ENCODE measurements at places on chromosomes 4 and X.

DNA sequence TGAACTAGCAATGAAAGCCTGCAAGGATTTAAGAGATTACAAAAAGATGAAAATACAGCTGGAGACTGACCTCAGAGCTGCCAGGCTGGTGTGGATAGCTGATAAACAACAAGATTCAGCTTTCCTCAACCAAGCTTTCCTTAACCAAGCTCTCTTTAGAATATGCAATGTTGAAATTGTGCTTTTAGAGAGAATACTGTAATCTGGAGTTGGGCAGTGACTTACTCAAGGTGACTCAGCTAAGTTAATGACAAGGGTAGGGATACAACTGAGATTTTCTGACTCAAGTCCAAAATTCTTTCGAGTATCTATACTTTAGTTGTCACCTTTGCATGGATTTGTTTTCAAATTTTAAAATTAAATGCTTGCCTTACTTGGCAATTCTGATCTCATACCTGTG lies 98.0 kb downstream of the AMMECR1 start:
- no peaks in the 10 kb centered on the region for H3K27me3 ChIP-seq
- no peak overlapping the region for H3K27ac ChIP-seq
- H3K4me1 ChIP-seq: peaks cover 7% of the 10 kb centered on the region
- no peak overlapping the region for H3K4me3 ChIP-seq
- no peaks in the 10 kb centered on the region for H3K36me3 ChIP-seq

DNA sequence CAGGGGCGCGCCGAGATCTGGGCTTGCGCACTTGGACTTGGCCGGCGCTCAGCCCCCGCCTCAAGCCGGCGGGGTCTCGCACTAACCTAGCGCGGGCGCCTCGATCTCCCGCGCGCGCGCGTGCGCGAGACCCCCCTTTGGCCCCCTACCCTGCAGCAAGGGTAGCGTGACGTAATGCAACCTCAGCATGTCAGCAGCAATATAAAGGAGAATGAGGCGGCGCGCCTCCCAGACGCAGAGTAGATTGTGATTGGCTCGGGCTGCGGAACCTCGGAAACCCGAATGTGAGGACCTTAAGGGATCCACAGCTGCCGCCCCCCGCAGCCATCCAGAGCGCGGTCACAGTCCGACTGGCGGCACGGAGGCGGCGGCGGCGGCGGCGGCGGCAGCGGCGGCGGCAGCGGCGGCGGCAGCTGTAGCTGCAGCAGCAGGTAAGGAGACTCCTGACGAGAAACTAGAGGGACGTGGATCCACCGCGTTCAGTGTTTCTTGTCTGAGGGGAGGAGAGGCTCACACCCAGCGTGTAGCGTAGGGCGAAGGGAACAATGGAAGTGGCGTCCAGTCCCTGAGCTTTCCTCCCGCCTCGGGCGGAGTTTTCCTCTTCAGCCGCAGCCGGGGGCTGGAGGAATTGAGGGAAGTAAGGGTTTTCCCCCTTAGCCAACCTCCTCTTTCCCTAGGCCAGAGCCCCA lies at the start of the genes SATL1 and ZNF711:
SATL1 (minus strand) TSS at position 19 of the 689 bp plus-strand sequence. CDS start 134,811 bp downstream, outside the sequence.
ZNF711 (plus strand) TSS at position 231 of the 689 bp plus-strand sequence. CDS start 3,582 bp downstream, outside the sequence.
- peak within 1 kb of the TSS; percentile 74 for H3K4me3 ChIP-seq
- no peaks in the 10 kb centered on the region for H3K27me3 ChIP-seq
- no peaks in the 10 kb centered on the region for H3K36me3 ChIP-seq
- DNase-seq: no peak

GRCh38 chrX:47607091-47607490 lies 12.6 kb downstream of the SYN1 start:
- no peaks in the 10 kb centered on the region for H3K36me3 ChIP-seq
- DNase-seq: no peak
- no peak overlapping the region for H3K4me3 ChIP-seq
- no peaks in the 10 kb centered on the region for H3K27me3 ChIP-seq

DNA sequence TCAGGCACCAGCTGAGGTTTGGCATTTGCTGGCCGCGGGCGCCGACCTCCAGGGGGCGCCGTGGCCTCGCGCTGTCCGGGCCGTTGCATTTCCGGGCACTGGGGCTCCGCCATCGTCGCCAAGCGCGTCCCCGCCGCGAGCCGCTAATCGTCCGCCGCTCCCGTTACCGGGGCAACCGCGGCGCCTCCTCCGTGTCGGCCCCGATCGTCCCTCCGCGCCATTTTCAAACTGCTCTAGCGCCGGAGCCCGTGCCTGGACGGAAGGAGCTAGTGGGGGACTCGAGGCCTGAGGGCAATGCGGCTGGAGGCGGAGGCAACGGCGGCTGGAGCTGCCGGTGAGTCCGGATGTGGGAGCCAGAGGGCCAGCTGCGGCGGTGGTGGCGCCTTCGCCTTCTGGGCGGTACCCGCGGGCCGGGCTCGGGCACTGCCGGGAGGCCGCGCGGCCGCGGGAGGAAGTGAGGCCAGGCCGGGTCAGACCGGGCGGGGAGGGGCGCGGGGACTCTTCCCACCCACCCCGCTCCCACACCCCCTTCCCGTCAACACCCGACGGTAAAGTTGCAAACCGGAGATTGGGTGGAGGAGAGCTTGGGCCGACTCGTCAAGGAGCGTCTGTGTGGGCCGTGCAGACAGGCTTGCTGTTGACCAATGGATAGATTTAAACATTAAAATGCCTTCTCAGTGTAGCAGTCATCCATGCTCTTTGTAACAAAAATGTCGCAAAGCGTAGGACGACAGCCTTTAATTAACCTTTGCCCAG lies at the start of gene CEP135:
CEP135 (plus strand) TSS at position 220 of the 756 bp plus-strand sequence. CDS start 3,186 bp downstream, outside the sequence.
- peaks cover 10% of the 10 kb centered on the region for H3K36me3 ChIP-seq
- H3K4me3 ChIP-seq: peak within 1 kb of the TSS; percentile 83
- peak; percentile 94 for DNase-seq
- peak within 1 kb of the TSS; percentile 100 for H3K27ac ChIP-seq
- no peaks in the 10 kb centered on the region for H3K27me3 ChIP-seq
- H3K4me1 ChIP-seq: peaks cover 32% of the 10 kb centered on the region

- no peaks in the 10 kb centered on the region for H3K4me1 ChIP-seq
- H3K36me3 ChIP-seq: no peaks in the 10 kb centered on the region
- no peak overlapping the region for H3K27ac ChIP-seq
- no peak overlapping the region for H3K4me3 ChIP-seq
- no peak for DNase-seq
- H3K27me3 ChIP-seq: no peaks in the 10 kb centered on the region
These were observed 87.0 kb downstream of the RNF150 start for GRCh38 chr4:141046255-141046654.

DNA sequence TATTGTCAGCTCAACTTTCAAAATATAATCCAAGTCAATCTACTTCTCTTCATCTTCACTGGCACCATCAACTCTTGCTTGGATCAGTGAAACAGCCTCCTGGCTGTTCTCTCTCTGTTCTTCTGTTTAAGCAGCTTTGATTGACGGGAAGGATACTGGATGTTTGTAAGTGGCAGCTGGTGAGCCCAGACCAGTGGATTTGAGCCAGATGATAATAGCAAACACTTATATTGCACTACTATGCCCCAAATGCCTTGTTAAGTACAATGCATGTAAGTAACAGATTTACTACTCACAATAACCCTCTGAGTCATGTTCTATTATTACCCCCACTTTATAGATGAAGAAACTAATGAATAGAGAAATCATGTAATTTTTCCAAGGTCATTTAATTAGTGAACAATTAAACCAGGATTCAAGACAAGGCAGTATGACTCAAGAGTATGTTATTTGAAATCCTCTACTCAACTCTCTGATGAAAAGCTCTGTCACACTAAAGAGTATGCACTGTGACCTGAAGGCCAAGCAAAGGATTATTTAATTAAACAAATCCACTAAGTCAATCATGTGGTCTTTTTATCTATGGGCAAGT lies 44.8 kb downstream of the SPANXN3 start:
- H3K36me3 ChIP-seq: no peaks in the 10 kb centered on the region
- no peaks in the 10 kb centered on the region for H3K27me3 ChIP-seq
- no peaks in the 10 kb centered on the region for H3K4me1 ChIP-seq
- no peak for DNase-seq
- H3K4me3 ChIP-seq: no peak overlapping the region
- H3K27ac ChIP-seq: no peak overlapping the region

DNA sequence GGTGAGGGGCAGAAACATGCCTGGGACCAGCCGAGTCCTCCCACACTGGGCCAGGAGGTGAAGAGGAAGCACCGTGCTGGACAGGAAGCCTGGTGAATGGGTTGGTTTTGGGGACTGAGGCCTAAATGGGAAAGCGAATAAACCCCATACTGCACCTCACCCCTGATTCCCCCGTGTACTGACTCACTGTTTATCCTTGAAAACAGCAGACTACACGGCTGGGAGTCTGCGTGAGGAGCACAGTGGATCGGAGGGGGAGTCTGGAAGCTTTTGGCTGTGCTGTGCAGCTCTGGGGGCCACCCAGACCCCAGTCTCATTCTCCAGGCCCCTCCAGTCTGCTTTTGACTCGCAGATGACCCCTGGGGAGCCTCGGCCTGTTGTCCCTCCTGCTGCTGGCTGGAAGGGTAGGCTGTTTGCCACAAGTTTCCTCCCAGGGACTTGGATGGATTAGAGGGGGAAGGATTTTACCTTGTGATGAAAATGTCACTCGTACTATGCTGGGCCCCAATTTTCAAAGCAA lies 90.0 kb downstream of the PSAPL1 start:
- H3K36me3 ChIP-seq: no peaks in the 10 kb centered on the region
- DNase-seq: no peak
- H3K4me3 ChIP-seq: no peak overlapping the region
- H3K4me1 ChIP-seq: no peaks in the 10 kb centered on the region

- no peaks in the 10 kb centered on the region for H3K36me3 ChIP-seq
- no peak overlapping the region for H3K4me3 ChIP-seq
- no peaks in the 10 kb centered on the region for H3K27me3 ChIP-seq
- no peaks in the 10 kb centered on the region for H3K4me1 ChIP-seq
- no peak overlapping the region for H3K27ac ChIP-seq
These were observed 263.2 kb upstream of the ITM2A start for GRCh38 chrX:79630033-79631009.

- no peak overlapping the region for H3K27ac ChIP-seq
- no peaks in the 10 kb centered on the region for H3K4me1 ChIP-seq
- no peaks in the 10 kb centered on the region for H3K36me3 ChIP-seq
- DNase-seq: peak; percentile 34
- H3K27me3 ChIP-seq: no peaks in the 10 kb centered on the region
These were observed 112.7 kb downstream of the ASMT start for GRCh38 chrX:1727531-1728027.

DNA sequence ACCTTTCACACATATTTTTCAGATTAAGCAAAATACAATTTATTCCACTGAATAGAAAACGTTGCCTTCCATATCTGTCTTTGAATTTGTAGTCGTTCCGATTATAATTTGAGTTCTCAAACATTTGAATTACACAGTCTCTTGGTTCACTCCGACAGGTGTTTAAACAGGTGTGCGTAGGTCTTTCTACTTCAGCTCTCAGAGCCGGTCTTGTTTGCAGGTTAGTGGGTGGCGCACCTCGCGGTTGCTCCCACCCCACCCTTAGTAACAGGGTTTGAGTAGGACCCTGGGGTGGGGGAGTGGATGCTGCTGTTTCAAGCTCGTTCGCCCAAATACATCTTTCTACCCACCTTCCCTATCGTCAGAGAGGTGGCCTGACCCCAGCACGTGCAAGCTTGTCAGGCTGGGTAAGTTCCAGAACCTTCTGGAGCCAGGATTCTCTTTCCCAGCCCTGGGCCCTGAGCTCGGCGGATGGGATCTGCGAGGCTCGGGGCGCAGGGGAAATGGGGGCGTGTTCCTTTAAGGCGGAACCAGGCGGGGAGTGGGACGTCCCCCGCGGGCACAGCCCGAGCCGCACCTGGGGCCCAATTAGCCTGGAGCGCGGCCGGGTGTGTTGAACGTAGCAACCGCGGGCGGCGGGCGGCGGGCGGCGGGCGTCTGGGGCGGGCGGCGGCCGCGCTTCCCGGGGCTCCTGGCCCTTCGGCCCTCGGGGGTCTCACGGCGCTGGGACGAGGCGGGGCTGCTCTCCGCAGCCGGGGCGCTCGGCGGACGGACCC lies at the start of gene FAM149A:
FAM149A (plus strand) TSS at position 591 of the 776 bp plus-strand sequence.
- H3K4me1 ChIP-seq: no peaks in the 10 kb centered on the region
- H3K27me3 ChIP-seq: peaks cover 34% of the 10 kb centered on the region
- DNase-seq: no peak
- no peaks in the 10 kb centered on the region for H3K36me3 ChIP-seq
- H3K4me3 ChIP-seq: no peak within 1 kb of the TSS

DNA sequence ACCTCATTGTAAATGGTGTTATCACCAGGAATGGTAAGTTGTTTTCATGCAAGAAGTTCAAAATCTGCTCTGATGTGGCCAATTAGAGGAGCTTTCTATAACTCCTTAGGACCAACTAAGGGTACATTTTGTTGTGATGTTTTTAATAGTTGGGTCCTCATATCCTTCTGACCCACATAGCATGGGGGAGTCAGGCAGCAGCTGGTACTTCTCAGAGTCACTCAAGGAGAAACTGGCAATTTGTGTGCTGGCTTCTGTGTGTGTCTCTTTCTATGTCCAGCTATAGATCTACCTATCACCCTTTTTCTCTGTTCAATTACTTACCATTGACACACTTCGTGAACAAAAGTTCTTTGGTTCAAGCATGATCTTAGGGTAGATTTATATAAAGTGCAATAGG lies 194.3 kb upstream of the TENM3 start:
- no peak overlapping the region for H3K4me3 ChIP-seq
- no peaks in the 10 kb centered on the region for H3K4me1 ChIP-seq
- no peak for DNase-seq
- no peaks in the 10 kb centered on the region for H3K27me3 ChIP-seq
- H3K27ac ChIP-seq: no peak overlapping the region

DNA sequence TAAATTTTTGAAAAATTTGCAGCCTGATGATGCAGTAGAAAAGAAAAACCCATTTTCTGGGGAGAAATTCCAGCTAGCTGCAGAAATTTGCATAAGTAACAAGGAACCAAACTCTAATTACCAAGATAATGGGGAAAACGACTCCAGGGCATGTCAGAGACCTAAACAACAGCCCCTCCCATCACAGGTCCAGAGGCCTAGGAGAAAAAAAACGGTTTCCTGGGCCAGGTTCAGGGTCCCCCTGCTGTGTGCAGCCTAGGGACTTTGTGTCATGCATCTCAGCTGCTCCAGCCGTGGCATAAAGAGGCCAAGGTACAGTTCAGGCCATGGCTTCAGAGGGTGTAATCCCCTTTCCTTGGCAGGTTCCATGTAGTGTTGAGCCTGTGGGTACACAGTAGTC lies 733.7 kb upstream of the CT83 start:
- no peak overlapping the region for H3K27ac ChIP-seq
- H3K4me3 ChIP-seq: no peak overlapping the region
- H3K4me1 ChIP-seq: no peaks in the 10 kb centered on the region
- H3K27me3 ChIP-seq: no peaks in the 10 kb centered on the region

GRCh38 chr4:122890147-122890795 lies 32.1 kb downstream of the NUDT6 start:
- no peaks in the 10 kb centered on the region for H3K27me3 ChIP-seq
- H3K27ac ChIP-seq: no peak overlapping the region
- no peak for DNase-seq
- no peaks in the 10 kb centered on the region for H3K4me1 ChIP-seq
- no peaks in the 10 kb centered on the region for H3K36me3 ChIP-seq

DNA sequence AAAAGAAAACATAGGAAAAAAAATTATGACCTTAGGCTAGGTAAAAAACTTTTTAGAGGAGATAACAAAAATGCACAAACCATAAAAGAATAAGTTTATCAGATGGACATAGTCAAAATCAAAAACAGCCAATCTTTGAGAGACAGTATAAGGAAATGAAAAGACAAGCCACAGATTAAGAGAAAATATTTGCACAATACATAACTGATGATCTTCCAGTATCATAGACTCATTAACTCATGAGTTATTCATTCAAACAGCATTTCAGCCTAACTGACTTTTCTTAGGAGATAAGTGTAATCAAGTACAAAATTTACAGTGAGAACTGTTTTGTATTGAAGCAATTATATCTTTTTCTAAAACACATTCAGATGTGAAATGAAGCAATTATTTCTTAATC lies 183.8 kb downstream of the FBXO8 start:
- H3K36me3 ChIP-seq: no peaks in the 10 kb centered on the region
- no peak overlapping the region for H3K27ac ChIP-seq
- no peak for DNase-seq
- no peaks in the 10 kb centered on the region for H3K4me1 ChIP-seq
- H3K4me3 ChIP-seq: no peak overlapping the region

- no peaks in the 10 kb centered on the region for H3K36me3 ChIP-seq
- H3K4me1 ChIP-seq: no peaks in the 10 kb centered on the region
- no peaks in the 10 kb centered on the region for H3K27me3 ChIP-seq
- DNase-seq: peak; percentile 65
These were observed 345.5 kb downstream of the ANK2 start for GRCh38 chr4:113394730-113395530.
